ENCODE measurements at places on chromosomes 6 and 20.

DNA sequence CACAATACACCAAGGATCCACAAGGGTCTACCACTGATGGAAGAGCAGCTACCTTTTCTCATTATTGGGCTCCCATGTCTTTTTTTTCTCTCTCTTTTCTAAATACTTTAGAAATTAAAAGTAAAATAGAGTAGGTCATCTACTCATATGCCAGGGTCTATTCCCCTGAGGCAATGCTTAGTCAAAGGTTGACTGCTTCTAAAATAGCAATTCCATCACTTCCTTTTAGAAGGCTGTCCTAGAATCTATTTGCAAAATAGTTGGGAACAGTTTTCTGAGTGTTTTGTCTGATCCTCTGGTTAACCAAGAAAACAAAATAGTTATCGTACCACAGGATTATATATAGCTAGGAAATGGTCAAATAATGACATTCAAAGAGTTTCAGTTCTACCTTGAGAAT, 174.1 kb downstream of the COL21A1 start:
- DNase-seq = no peak

- DNase-seq = no peak
Observed at GRCh38 chr6:144053601-144054000, 41.8 kb downstream of the SF3B5 start.

- no peak for DNase-seq
Observed at GRCh38 chr6:24668997-24669361, 2.1 kb downstream of the ACOT13 start.

DNA sequence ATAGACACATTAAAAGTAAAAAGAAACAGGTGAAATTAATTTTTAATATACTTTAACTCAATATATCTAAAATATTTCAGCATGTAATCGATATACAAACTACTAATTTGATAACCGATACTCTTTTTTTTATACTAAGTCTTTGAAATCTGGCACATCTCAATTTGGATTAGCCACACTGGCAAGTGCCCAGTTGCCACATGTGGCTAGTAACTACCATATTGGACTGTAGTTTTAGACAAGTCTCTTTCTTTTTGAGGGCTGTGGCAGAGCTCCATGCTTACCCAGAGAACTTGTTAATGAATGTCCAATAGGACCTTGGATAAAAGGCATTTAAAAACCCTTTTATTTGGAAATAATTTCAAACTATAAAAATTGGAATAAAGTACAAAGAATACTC, 17.8 kb downstream of the TULP4 start:
- DNase-seq = no peak

DNA sequence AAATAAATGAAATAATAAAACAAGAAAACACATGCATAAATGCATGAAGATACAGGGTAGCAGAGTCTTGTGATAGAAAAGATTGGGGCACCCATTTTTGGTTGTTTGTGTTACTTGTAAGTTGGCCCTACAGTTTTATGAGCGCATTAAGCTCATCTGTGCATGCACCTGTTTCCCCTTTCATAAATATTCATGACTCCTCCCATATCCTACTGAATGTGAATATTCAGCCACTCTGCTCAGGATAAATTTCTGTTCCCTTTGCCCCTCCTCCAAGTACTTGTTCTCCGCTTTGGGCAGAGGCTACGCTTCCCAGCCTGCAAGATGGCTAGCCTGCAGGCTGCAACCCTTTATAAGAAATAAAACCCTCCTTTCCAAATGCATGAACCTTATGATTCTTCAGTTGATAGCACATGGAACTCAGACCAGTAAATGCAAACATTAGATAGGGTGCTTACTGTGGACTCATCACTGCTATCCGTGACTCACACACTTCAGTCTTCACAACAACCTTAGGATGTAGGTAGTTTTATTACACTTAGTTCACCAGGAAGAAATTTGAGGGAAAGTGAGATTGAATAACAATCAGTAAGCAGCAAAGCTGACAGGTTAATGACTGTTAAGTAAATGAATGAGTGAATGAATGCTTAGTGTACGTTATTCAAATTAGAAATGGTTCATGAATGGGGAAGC, 15.0 kb downstream of the ALDH8A1 start:
- DNase-seq = no peak

DNA sequence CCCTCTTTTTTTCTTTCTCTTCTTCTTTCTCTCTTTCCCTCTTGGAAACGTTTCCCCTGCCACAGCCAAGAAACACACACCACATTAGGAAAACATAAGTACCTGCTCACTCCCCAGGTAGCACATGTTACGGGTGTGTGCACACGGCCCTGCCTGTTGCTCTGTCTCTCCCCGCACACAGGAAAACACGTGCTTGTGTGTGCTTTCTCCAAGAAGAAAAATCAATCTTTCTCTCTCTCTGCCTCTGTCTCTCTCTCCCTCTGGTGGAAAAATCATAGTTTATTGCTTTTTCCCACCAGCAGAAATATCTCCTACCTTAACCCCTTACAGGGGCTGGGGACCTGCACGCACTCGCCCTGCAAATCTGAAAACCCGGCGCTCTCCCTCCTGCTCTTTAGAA, 102.3 kb downstream of the EDN3 start:
- DNase-seq = no peak

- no peak for DNase-seq
Observed at GRCh38 chr6:37435373-37435772, 2.4 kb downstream of the CMTR1 start.

- DNase-seq = no peak
Observed at GRCh38 chr6:28758046-28758817, 165.6 kb downstream of the TRIM27 start.

DNA sequence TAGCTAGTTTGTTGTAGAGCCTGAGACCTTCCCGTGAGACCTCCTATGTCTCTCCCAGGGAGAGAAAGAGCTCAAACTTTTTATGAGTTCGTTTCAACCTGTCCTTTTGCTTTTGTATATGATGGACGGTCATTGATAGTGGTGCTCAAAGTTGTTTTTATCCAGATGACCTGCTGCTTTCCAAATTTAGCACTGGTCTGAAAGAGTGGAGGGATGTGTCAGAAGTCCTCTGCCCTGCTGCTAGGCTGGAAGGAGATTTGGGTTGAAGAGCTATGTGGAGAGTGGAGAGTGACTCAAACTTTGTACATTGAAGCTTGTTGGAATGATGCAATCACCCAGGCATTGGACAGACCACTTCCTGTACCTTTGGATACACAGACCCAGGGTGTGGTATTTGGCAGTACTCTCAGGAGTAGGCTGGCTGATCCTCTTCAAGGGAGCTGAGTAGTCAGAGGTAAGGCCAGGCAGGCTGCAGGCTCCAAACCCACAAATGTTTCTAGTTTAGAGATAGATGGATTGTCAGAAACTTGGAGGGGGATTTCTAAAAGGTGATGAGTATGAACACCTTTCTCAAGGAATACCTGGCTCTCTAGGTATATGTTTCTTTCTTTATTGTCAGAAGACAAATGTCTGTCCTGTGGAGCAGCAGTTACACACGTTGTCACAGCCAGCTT, 49.4 kb upstream of the RREB1 start:
- no peak for DNase-seq

GRCh38 chr6:37077905-37078296, 72.4 kb downstream of the FGD2 start:
- no peak for DNase-seq

GRCh38 chr6:41713650-41714291, 21.6 kb downstream of the TFEB start:
- DNase-seq = no peak

DNA sequence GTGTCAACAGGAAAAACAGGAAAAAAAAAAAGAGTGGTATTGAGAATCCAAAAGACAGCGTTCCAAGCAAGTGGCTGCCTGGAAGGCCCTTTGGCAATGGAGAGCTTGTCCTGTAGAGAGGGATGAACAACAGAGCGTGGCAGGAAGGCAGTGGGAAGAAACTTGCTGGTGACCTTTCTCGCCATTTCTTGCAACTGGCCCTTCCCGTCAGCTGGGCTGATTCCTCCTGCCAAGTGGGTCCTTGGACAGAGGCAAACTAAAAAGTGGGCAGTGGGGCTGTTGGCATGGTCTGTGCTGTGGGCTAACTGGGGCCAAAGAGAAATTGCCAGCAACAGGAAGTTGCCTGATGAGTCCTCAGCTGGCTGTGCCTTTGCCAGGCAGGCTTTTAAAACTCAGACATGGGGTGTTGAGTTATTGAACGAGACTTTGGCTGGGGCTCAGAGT, 43.9 kb upstream of the CLDN20 start:
- DNase-seq = no peak

GRCh38 chr20:24746351-24746685, 202.8 kb upstream of the CST7 start:
- no peak for DNase-seq

GRCh38 chr6:134537146-134537555, 219.2 kb upstream of the SGK1 start:
- DNase-seq = no peak

GRCh38 chr6:89313006-89313405, 2.1 kb downstream of the GABRR2 start:
- DNase-seq = no peak

GRCh38 chr6:138523347-138524210, 24.3 kb upstream of the NHSL1 start:
- DNase-seq = no peak

- no peak for DNase-seq
Observed at GRCh38 chr20:32762754-32763201, 593 bp downstream of the DNMT3B start.

DNA sequence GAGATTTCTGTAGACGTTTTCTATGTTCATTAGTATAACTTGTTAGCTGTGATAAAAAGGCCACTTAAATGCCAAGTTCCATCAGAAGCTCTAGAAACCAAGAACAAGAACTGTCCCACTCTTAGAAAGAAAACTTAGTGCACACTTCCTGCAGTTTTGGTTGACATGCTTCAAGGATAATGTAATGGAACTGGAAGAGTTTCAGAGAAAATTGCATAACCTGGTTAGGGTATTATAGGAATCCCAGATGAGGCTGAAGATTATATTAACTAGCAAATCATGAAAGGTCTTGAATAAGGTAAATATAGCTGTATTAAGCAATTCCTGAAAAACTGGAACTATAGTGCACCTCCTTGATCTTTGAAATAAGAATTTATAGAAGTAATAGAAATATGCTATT, 1.8 kb upstream of the PHACTR2 start:
- no peak for DNase-seq

- no peak for DNase-seq
Observed at GRCh38 chr20:1822564-1823449, 72.4 kb upstream of the SIRPA start.

Data from activated CD4-positive, alpha-beta T cell treated with anti-CD3 and anti-CD28 coated beads for 4 hours (primary cell).